ENCODE measurements at places on chromosomes 13 and 19. TPM values are rescaled to one million over a fixed set of nuclear protein-coding genes. Genes with fewer than 3 reads are reported as not detected.

Gene TNFSF9
- total RNA-seq = 0.71 TPM

Gene C13orf46
- 1.4 TPM for total RNA-seq

Gene STK11
- 53.0 TPM for total RNA-seq

Gene S1PR4
- 1.6 TPM for total RNA-seq

Gene SUGP2
- total RNA-seq = 59.7 TPM

Gene GPR180
- 4.9 TPM for total RNA-seq

Gene ACP7
- not detected for total RNA-seq

Gene CCDC8
- 38.4 TPM for total RNA-seq

Gene SOX1
- total RNA-seq = not detected

Gene CEACAM3
- 0.29 TPM for total RNA-seq

Gene FXYD3
- 1.5 TPM for total RNA-seq

Gene CLEC11A
- total RNA-seq = 9.6 TPM

Gene CGB5
- not detected for total RNA-seq

Gene UBE2L5
- not detected for total RNA-seq

Gene KLC3
- 0.21 TPM for total RNA-seq

Gene AP2S1
- total RNA-seq = 110 TPM

Gene ALKBH6
- 13.2 TPM for total RNA-seq

Gene CEACAM21
- 0.89 TPM for total RNA-seq

Gene PRODH2
- not detected for total RNA-seq

Gene FUT1
- total RNA-seq = 2.1 TPM

Gene SHISA7
- total RNA-seq = not detected

Gene PROZ
- total RNA-seq = not detected

Gene EID2
- total RNA-seq = 11.0 TPM

Gene DDA1
- total RNA-seq = 27.5 TPM

Gene CYP2B6
- 0.12 TPM for total RNA-seq

Gene USHBP1
- 6.5 TPM for total RNA-seq

Gene PCDH9
- 19.0 TPM for total RNA-seq

Gene RNF225
- not detected for total RNA-seq

Gene ZNF490
- total RNA-seq = 4.4 TPM

Gene ACP5
- total RNA-seq = 4.5 TPM

Gene MEIS3
- 5.6 TPM for total RNA-seq

Gene GPC5
- total RNA-seq = 3.0 TPM

Gene KLF5
- total RNA-seq = 0.73 TPM

Data from left cardiac atrium (tissue), 4 donors.